Retina (tissue), 1 donor: ENCODE measurements at places on chromosomes 5 and 9.

DNA sequence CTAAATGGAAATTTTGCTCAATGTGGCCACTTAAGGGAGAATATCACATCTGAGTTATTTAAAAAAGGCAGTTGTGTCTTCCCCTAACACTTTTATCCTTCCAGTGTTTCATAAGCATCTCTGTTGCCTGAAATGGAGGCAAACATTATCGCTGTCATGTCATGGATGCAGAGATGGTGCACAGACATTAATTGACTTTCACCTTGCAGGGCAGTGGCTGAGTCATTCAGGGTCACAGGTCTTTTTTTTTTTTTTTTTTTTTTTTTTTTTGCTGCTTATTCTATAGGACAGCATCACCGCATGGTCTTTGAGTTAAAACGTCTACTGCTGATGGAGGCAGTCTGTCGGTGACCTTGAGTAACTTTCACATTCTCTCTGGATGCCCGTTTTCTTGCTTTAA, 36.3 kb upstream of the KLF9 start:
- no peak for DNase-seq

- no peak for DNase-seq
Observed at GRCh38 chr9:117290856-117291622, 123.8 kb downstream of the ASTN2 start.

GRCh38 chr5:169248996-169249395, 51.9 kb downstream of the SLIT3 start:
- DNase-seq, result no peak

DNA sequence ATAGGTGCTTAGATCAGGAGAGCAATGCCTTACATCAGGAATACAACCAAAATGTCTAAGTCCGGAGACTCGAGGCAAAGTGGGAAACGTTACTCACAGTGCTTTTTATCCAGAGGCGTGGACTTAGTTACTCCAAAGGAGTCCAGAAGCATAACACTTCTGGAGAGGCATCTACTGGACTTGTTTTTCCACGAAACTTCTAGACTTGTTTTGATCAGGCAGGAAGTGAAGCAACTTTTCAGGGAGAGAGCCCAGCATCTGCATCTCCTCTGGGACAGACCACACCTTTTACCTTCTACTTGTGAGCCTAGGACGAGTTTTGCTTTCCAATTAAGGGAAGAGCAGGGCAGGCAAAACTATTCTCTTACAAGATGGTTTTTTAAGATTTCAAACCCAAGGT, 1.2 kb upstream of the TJP2 start:
- no peak for DNase-seq

- DNase-seq, result no peak
Observed at GRCh38 chr9:28951945-28952344, 1378.7 kb upstream of the C9orf72 start.
